ENCODE measurements at places on chromosomes 1 and 21.

DNA sequence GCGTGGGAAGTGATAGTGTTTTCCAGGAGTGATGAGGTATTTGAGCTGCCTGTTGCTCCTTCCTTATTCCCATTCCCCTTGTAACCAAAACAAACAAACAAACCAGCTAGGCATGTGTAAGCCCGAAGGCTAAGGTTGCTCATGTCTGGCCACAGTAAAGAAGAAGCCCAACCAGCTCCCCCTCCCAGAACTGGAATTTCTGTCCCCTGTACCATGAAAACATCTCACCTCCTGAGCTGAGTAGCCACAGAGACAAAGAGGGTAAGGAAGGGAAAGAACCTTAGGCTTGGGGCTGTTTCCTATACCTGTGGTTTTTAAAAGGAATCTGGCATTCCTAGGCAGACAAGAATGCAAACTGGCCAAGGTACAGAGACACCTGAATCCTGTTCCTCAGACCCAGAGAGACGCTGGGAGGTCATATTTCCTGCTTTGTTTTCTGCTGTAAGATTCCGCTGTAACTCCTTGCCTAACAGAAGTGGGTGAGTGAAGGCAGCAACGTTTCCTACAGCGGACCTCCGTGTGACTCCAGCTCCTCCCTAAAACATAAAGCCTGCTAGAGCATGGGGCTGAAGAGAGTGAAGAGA, 41.7 kb upstream of the RAB4A start:
- no peak for DNase-seq

- DNase-seq, result no peak
Measured at GRCh38 chr1:223207293-223208066, 64.4 kb upstream of the TLR5 start.

- no peak for DNase-seq
Measured at GRCh38 chr1:25755475-25756125, 44.4 kb upstream of the SELENON start.

DNA sequence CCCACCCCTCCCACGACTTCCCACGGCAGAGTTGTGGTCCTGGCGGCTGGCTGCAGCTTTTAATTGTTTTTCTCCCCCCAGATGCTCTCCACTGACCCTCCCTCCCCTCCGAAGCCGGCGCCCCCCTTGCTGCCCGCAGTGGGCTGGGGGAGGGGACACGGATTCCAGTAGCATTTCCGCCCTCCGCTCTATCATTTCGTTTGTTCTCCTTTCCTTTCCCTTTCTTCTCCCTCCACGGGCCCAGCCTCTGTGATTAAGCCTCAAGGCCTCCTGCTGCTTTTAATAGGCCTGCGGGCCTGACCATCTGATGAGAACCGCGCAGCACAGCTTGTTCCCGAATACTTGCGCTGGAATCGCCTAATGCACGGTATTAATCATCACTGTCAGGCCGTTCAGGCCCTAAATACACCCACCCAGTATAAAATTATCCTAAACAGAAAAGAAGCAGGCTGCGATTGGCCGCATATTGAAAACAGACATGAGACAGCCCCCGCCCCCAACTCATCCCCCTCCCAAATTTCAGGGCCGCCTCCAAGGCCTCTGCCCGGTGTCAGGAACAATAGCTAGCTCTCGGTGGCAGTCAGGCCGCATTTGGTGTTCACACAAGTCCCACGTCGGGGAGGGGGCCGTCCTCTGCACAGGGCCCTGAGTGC, 102.0 kb upstream of the ARHGEF16 start:
- DNase-seq, result peak; percentile 85

DNA sequence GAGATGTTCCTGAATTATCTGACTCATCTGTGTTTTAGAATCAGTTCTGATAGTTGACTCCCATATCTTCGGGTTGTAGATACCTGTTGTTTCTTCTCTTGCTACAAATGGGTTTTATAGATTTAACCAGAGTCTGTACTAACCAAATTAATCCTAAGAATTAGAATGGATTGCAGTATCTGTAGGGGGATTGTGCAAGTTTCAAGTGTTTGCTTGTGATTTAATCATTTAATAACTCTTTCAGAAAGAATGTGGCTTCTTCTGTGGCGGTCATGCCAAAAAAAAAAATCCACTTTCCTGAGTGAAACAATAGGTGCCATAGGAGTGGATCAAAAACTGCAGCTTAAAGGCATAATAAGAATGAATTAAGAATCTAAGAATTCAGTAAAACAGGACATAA, 9.4 kb downstream of the IPO9 start:
- DNase-seq, result no peak

- DNase-seq, result no peak
Measured at GRCh38 chr1:236144446-236145150, 2.3 kb downstream of the GPR137B start.

- DNase-seq, result no peak
Measured at GRCh38 chr1:89635825-89636815, 3.2 kb downstream of the LRRC8C start.

GRCh38 chr1:37448691-37449417, 25.5 kb upstream of the ZC3H12A start:
- DNase-seq, result no peak

GRCh38 chr1:6094801-6095505, 49.3 kb downstream of the KCNAB2 start:
- DNase-seq, result no peak

DNA sequence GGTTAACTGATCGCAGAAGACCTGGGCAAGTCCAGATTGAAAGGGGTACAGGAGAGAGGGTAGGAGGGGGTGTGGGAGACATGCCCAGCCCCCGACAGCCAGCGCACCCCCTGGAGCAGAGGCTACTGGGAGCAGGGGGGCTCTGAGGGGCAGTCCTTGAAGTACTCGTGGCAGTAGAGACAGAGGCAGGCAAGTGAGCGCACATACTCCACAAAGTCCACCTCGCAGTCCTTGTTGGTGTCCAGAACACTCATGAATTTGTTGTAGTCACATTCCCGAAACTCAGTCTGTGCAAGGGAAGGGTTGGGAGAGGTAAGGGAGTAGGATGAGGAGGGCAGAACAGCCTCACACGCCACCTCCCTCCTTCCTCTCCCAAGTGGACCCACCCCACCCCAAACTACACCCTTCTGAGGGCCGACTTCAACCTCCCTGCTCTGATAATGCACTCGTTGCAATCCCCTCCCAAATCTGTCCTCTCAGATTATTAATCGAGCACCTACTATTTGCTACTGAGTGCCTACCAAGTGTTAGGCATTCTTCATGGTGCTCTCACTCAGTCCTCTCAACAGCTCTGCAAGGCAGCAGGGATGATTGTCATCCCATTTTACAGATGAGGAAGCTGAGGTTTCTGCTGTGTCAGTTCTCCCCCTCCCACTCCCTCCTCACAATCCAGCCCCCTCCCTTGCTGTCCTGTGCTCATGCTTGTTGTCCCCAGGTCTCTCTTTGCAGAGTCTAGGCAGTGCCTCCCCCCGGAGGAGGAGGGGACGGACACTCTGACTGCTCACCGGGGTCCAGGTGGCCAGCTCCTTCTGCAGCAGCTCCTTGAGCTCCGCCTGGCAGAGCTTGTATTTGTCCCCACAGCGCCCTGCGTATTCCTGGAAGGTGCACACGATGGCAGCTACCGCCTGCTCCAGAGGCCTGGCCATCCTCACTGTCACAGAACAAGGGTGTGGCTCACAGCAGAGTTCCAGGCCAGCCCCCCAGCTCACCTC, 1.2 kb downstream of the S100A3 start:
- DNase-seq, result no peak

GRCh38 chr1:101509370-101509769, 272.6 kb downstream of the S1PR1 start:
- DNase-seq, result no peak

GRCh38 chr1:97989094-97989680, 68.4 kb upstream of the DPYD start:
- DNase-seq, result no peak

GRCh38 chr1:47030170-47030805, 6.8 kb downstream of the CYP4X1 start:
- no peak for DNase-seq

DNA sequence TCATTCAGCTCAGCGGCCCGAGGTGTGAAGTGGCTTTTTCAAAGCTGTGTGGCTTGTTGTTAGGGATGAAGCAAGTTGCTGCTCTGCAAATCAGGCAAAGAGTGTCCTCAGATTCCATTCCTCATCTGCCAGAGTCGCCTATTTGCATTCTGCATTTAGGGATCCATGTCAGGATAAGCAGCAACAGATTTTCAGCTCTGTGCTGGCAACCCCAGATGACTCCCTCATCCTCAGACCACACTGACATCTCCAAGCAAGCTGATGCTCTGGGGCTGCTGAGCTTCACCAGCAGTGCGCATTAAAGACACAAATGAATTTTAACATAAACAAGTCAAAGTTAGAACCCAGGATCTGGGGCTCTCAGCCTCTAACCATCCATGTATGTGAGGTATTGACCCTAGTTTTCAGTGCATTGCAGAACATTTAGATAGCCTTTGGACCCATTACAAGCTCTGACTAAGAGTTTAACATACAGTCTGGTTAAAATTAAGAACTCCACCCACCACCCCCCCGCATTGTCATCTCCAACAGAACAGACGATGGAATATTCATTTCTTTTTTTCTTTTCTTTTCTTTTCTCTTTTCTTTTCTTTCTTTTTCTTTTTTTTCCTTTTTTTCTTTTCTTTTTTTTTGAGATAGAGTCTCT, 10.9 kb downstream of the CFAP107 start:
- DNase-seq, result no peak

DNA sequence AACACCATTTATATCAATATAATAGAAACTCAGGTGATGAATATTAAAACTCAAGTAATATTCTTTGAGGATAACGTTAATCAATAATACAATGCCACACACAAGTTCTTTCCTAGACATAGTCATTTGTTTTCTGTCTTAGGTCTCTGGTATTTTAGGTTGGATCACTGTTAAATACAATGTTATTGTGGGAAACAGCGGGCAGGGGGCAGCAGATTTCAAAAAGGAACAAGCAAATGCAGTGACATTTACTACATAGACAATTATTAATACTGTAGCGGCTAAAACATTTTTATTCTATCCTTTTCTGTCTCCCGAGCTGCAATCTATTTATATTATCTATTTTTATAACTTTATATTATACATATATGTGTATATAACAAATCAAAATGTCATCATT, 186.4 kb upstream of the ZNHIT6 start:
- DNase-seq, result no peak

GRCh38 chr1:230002164-230002803, 64.8 kb upstream of the GALNT2 start:
- no peak for DNase-seq

DNA sequence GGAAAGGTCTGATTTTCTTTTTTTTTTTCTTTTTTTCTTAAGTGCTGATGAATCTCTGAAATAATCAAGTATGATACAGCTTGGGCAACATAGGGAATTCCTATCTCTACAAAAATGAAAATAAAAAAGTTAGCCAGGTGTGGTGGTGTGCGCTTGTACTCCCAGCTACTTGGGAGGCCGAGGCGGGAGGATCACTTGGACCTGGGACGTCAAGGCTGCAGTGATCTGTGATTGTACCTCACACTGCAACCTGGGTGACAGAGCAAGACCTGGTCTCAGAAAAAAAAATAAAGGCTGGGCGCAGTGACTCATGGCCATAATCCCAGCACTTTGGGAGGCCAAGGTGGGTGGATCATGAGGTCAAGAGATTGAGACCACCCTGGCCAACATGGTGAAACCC, 6.0 kb downstream of the TRAPPC10 start:
- DNase-seq, result no peak

- DNase-seq, result no peak
Measured at GRCh38 chr1:2428490-2428889, 16.1 kb upstream of the PEX10 start.

GRCh38 chr1:117416546-117417125, 49.4 kb downstream of the MAN1A2 start:
- DNase-seq, result no peak

DNA sequence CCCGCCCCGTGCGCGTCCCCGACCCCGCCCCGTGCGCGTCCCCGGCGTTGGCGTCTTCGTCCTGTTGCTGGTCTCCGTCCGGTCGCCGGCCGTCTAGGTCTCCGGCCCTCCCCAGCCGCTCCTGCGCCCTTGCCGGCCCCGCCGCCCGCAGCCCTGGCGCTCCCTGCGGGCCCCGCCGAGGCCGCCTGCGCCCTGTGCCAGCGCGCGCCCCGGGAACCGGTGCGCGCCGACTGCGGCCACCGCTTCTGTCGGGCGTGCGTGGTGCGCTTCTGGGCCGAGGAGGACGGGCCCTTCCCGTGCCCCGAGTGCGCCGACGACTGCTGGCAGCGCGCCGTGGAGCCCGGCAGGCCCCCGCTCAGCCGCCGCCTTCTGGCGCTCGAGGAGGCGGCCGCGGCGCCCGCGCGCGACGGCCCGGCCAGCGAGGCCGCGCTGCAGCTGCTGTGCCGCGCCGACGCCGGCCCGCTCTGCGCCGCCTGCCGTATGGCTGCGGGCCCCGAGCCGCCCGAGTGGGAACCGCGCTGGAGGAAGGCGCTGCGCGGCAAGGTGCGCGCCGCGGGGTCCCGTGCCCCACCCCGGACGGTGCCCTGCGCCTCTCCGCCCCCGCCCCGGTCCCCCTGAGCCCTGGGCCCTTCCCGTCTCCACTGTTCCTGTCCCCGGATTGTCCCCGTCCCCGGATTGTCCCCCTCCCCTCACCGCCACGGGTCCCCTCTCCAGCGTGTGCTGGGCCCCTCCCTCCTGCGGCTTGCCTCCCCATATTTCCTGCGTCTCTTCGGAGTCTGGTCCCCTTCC, at the start of gene RNF187:
TSS of gene RNF187 (plus strand) at position 47 of the 789 bp plus-strand sequence.
- DNase-seq, result peak; percentile 91

DNA sequence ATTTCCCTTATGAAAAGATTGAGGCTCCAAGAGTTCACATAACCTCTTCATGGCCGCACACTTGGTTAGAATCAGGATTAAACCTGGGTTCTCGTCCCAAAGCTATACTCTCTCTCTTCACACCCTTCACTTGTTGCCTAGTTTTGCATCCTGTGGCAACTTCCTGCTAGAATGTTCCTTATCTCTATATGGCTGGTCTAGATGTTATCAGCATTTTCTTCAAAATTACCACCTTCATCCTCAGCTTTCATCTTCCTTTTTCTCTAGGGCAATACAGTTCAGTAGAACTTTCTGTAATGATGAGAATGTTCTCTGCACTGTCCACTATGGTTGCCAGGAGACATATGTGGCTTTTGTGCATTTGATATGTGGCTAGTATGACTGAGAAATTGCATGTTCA, 31.1 kb upstream of the BCAR3 start:
- DNase-seq, result no peak

DNA sequence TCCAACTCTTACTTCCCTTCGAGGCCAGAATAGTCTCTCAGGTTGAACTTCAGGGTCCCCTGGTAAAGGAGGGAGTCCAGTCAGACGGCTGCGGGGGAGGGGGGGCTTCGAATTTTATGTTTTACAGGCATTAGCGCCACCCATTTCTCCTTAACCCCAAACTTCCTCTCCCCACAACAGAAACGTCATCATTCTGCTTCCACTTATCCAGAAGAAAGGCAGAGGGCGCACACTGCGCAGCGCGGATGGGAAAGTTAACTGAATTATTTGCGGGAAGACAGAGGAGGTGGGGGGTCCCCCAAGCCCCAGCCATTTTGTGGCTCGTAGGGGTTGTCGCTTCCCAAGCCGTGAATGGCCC, 529 bp upstream of the PRMT2 start:
- peak; percentile 85 for DNase-seq

- DNase-seq, result no peak
Measured at GRCh38 chr1:1153874-1154273, 19.8 kb upstream of the TTLL10 start.

- no peak for DNase-seq
Measured at GRCh38 chr1:2595261-2595811, 8.8 kb downstream of the PRXL2B start.

Measured in uterus (tissue), 4 donors.